ENCODE measurements at places on chromosomes 7 and 10.

DNA sequence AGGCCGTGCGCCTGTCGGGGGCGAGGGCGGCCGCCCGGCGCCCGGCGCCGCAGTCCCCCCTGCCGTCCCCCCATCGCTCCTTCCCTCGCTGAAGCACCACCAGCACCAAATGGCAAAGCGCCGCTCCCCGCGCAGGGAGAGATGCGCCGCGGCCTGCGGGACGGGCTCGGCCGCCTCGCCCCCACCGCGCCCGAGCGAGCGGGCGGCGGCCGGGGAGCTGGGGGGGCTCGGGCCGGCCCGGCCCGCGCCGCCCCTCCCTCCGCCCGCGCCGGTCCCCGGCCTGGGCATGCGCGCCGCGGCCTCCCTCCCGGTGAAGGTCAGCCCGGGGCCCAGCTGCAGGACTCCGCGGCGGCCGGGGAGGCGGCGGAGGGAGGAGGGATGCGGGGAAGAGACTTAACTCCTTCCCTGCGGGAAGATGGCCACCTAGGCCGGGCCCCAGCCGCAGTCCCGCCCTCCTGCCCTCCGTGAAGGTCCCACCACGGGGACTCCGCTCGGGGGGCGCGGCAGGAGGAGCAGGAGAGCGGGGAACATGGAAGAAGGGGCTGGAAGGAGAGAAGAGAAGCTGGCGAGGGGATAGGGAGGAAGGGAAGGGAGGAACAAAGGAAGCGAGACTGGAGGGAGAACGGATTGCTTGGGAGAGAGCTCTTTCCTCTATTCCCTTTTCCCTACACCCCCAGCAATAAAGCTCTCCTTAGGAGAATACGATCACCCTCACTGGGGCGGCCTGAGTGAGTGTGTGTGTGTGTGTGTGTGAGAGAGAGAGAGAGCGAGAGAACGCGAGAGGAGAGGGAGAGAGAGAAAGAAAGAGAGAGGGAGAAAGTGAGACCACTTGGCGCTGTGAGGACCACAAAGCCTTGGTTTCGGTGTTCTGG lies 3.4 kb upstream of the SMARCD3 start:
- DNase-seq, result no peak

DNA sequence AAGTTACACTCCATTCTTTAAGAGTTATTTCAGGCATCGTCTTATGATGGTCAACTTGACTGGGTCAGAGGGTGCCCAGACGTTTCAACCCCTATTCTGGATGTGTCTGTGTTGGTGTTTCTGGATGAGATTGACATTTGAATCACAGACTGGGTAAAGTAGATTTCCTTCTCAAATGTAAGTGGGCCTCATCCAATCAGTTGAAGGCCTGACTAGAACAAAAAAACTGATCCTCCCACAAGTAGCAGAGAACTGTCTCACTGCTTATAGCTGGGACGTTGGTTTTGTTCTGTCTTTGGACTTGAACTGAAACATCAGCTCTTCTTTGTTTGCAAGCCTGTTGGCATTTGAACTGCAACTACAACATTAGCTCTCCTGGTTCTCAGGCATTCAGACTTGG lies 76.3 kb upstream of the LYZL1 start:
- no peak for DNase-seq

- DNase-seq, result no peak
These were observed 10.6 kb downstream of the DNAJB6 start for GRCh38 chr7:157347217-157347904.

DNA sequence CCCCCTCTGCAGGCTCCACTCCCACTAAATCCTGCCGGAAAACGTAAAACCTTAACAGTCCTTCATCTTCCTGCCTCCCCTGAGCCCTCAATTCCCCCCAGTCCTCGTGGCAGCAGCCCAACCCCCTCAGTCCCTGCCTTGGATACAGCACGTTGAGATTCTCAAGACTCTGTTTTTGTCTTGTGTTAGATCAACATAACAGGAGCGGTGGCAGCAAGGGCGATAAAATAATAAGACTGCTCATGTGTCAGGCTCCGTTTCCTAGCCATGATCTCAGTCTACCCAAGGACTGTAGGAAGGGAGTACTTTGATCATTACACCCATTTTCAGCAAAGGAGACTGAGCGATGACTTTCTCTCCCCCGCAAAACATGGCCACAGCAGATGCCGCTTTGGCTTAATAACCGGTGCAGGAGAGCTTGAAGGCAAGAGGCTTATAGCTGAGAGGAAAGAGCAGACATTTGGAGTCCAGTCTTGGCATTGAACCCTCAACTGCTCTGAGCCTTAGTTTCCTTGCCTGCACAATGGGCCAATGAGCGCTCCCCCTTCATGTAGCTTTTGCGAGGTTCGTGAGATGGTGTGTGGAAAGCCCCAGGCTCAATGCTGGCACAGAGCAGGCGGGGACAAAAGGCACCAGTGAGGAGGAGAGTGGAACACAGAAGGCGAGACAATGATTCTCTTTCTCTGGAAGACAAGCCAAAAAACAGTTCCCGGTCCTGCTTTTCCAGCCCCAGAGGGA lies 42.1 kb upstream of the PCBD1 start:
- DNase-seq, result no peak

GRCh38 chr10:122311716-122312115 lies 40.6 kb downstream of the BTBD16 start:
- DNase-seq, result no peak

DNA sequence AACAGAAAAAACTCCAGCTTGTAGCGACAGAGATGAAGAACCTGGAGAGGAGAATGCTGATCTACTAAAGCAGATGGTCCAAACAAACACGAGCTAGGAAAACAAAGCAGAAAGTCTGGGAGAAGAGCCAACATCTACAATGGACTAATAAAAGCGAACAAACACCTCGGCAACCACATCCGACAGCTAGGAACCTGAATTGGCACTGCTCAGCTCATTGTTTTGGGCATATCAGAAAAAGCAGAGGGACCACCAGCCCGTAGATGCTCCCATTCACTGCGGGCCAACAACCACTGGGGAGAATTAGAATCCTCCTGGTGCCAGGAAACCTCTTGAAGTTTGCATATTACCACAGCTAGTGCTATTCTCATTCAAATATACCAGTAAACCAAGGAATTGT lies 204.7 kb downstream of the NXPH1 start:
- no peak for DNase-seq

- no peak for DNase-seq
These were observed 241.8 kb downstream of the CREB5 start for GRCh38 chr7:28654110-28654509.

DNA sequence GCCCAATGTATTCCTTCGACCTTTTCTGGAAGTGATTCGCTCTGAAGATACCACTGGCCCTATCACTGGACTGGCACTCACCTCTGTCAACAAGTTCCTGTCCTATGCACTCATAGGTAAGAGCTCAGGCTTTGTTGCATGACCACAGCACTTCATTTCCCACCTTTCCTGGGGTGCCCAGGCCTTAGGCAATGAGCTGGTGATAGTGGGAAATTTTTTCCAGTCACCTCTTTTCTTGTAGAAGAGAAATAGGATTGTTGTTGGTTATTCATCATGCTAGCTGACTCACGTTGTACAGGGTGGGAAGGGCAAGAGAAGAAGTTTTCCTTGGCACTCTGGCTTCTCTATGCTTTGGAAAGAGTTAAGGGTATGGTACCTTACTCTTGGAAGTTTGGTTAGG lies 51.4 kb upstream of the NFKB2 start:
- DNase-seq, result no peak

DNA sequence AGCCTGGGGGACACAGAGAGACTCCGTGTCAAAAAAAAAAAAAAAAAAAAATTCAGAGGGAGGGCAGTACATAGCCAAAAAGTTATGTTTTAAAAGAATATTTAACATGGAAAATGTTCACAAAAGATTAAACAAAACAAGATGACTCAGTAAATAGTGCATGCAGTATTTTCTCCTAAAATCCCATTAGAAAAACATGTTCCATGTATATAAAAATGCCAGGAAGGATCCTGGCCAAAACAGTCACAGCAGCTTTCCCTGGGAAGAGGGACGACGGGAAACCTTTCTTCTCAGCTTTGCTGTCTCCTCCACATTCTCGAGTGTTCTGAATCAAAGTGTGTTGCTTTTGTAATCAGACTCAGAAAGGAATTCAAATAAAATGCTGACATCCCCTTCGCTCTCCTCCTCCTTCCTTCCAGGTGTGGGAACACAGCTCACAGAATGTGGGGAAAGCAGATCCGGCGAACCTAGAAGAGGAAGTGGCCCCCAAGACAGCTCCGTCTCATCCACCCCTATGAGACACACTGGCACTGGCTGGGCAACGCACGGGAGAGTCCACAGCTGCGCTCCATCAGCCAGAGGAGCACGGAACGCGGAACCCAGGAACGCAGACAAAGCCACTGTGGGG lies 139.4 kb downstream of the MAD1L1 start:
- DNase-seq, result no peak

DNA sequence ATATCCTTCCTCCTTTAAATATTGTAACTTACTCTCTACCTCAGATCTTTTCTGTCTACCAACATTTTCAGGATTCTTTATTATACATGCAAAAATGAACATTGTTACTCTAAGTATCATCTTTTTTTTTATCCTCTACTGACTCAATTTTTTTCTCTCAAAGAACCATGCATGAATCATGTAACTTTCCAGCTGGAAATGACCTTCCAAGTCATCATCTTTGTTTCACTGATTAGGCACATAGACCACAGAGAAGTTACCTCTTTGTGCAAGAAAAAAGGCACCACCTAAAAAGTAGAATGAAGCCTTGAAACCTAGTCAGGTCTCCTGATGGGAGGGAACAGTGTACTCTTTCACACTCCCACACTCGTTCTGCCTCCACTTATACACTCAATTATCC lies 234.9 kb downstream of the HGF start:
- DNase-seq, result no peak

DNA sequence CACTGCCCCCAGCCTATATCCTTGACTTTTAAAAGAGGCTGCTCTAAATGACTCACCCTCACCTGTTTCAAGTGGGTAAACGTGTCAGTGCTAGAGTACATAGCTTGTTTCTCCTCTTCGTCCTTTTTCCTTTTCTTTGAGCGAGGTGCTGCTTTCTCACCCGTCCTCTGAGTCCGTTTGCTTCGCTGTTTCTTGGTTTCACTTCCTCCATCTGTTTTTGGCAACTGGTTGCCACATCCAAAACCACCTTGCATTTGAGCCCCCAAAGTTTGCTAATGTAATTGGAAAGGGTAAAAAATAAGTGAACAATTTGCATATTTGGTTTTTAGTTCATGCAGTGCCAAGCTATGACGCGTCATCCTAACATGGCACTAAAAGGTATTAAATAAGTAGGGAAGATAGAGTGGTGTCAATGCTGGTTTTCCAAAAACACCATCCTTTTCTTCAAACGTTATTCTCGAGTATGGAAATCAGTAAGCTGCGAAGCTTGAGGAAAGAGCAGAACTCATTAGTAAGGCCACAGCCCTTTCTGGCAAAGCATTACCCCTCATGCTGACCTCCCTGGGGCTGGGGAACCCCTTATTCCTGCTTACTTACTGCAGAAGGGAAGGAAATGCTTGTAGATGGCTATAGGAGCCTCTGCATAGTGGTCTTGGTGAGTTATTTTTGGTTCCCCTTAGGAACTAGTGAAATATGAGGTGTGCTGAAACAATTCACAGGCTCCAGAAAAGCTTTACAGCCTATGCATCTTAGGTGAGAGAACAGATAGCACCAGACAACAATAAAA lies 133.5 kb downstream of the GALNT11 start:
- DNase-seq, result no peak

GRCh38 chr10:31927565-31927883 lies 1.1 kb downstream of the ARHGAP12 start:
- DNase-seq, result no peak

- DNase-seq, result no peak
These were observed 26.6 kb downstream of the PLAU start for GRCh38 chr10:73937333-73938043.

- DNase-seq, result no peak
These were observed 4.6 kb downstream of the ARPC1B start for GRCh38 chr7:99379043-99379577.

- no peak for DNase-seq
These were observed 1.3 kb downstream of the ABI1 start for GRCh38 chr10:26859241-26860101.

GRCh38 chr10:103367379-103367781 lies 396 bp upstream of the TAF5 start:
- no peak for DNase-seq

DNA sequence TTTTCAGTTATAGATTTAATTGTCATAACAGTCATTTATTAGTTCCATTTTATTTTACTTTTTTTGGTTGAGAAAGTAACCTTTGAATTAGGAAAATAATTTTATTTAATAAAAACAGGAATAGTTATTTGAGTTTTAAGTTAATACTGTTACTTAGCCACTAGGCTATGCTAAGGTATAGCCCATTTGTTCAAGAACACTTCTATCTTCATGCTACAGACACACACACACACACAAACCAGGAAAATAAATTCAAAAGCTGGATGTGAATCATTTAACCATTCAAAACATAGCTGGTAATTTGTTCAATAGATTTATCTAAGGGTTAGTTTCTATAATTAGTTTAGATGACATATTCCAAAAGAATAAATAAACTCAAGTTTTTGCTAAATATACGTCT lies 148.4 kb downstream of the RNF133 start:
- DNase-seq, result no peak

GRCh38 chr7:83695128-83695960 lies 46.4 kb upstream of the SEMA3E start:
- no peak for DNase-seq

DNA sequence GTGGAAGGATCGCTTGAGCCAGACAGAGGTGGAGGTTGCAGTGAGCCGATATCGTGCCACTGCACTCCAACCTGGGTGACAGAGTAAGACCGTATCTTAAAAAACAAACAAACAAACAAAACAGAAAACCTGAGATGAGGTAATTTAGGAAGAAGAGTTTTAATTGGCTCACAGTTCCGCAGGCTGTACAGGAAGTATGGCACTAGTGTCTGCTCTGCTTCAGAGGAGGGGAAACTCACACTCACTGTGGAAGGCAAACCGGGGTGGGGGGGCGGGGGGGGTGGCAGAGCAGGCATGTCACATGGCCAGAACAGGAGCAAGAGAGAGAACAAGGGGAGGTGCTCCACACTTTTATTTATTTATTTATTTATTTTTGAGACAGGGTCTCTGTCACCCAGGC lies 5.1 kb downstream of the UBE2D4 start:
- no peak for DNase-seq

- no peak for DNase-seq
These were observed 666 bp upstream of the MAP3K8 start for GRCh38 chr10:30433306-30433729.

- no peak for DNase-seq
These were observed 14.9 kb upstream of the MRPS24 start for GRCh38 chr7:43884209-43884608.

Data from stimulated activated CD4-positive, alpha-beta T cell treated with anti-CD3 and anti-CD28 coated beads, TNF-alpha, amount 100 ng/mL, for 1 hour (primary cell).